ENCODE measurements at places on chromosomes 2 and 18. TPM values are rescaled to one million over a fixed set of nuclear protein-coding genes. Genes with fewer than 3 reads are reported as not detected.

Gene C2orf72
- total RNA-seq, result 33.5 TPM

Gene GKN1
- total RNA-seq, result not detected

Gene PSMA8
- not detected for total RNA-seq

Gene CD226
- total RNA-seq, result 1.3 TPM

Gene HOXD1
- total RNA-seq, result not detected
